ENCODE measurements at places on chromosomes 3 and 15. TPM values are rescaled to one million over a fixed set of nuclear protein-coding genes. Genes with fewer than 3 reads are reported as not detected.

Gene KLHL6
- not detected for total RNA-seq

Gene ALCAM
- 146 TPM for total RNA-seq

Gene MESP2
- not detected for total RNA-seq

Gene C3orf52
- 28.2 TPM for total RNA-seq

Gene TMEM207
- total RNA-seq, result 1.4 TPM

Gene LMCD1
- total RNA-seq, result 46.0 TPM

Gene SLC6A11
- not detected for total RNA-seq

Gene DBR1
- 30.8 TPM for total RNA-seq

Gene TGM4
- total RNA-seq, result 0.14 TPM

Gene MYLK
- 10.7 TPM for total RNA-seq

GRCh38 chr3:169215461-169216352 is 447.8 kb downstream of the MECOM start:
- no peak for DNase-seq

DNA sequence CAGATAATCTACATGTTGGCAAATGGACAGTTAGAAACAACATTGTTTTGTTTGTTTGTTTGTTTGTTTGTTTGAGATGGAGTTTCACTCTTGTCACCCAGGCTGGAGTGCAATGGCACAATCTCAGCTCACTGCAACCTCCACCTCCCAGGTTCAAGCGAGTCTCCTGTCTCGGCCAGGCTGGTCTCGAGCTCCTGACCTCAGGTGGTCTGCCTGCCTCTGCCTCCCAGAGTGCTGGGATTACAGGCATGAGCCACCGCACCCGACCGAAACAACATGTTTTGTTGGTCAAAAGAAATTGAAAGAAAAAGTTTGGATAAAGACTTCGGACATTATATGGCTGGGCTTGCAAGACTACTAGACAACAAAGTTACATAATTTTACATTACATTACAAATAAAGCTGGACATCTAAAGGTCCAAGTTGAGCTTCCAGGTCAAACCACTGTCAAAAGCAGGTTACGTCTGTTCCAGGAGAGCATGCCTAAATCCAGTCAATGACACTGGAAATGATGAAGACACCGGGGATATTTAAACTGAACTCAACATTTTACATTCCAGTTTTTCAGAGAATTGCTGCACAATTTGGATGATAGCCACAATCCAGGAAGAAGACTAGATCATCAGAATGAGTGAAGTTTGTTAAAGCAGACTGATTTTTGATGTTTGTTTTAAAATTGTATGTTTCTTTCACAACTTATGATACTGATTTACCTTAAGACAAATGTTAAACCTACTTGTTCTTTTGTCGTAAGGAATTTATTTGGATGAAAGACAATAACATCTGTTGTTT is 18.6 kb downstream of the SERP1 start:
- DNase-seq, result no peak

DNA sequence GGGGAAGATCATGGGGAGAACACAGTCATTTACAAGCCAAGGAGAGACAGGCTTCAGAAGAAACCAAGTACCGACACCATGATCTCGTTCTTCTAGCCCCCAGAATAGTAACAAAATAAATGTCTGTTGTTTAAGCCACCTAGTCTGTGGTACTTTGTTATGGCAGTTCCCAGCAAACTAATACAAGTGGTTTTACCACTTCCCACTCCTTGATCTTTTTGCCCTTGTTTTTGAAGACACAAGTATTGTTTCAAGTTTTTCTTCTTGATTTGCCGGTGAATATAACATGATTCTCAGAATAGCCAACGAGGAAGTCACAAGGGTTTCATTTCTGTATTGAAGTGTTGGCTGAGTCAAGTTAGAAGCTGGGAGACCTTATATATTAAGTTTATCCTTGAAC is 220.3 kb downstream of the SOX2 start:
- no peak for DNase-seq

DNA sequence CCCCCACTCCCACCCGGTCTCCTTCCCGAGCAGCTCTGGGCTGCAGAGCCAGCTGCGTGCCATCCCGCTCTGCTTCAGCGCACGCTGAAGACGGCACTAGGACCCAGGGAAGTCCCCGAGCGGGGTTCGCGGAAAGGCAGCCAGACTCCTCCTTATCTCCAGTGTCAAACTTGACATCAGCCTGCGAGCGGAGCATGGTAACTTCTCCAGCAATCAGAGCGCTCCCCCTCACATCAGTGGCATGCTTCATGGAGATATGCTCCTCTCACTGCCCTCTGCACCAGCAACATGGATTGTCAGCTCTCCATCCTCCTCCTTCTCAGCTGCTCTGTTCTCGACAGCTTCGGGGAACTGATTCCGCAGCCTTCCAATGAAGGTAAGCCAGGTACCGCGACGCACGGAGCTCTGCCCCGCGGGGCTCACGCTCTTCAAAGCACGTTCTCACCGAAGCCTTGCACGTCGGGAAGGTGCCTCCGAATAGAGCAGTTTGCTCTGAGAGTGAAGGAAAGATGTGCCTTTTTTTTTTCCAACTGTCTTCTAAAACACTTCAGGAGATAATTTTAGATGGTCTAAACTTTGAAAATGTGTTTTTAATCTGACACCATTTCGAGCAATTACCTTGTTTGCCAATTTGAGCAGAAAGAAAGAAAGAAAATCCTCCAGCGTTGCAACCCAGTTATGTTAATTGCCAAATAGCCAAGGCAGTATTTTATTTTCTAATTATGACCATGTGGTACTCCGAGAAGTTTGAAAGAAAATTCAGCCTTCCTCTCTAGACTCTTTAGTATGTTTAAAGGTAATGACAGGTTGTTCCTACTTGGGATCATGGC is at the start of gene EPHA3:
Gene EPHA3, plus strand, starts transcription at position 161 of the 830 bp plus-strand sequence. Its CDS starts 128 bp downstream, at position 289.
- DNase-seq, result peak; percentile 89

DNA sequence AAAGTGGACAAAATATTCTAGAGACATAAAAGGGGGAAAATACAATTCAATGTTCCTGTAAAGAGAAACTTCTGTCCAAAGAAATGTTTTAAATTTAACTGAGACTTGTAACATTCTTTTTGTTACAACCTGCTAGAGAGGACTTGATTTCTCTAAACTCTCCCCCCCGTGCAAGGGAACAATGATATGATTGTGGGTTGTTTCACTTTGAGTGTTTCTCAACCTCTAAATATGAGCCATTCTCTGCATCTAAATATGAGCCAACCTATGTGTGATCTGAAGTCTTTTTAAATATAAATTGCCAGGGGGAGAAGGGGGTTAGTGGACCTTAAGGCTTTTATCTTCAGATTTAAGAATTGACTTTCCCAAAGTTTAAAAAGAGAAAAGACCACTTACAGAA is 14.6 kb downstream of the ZNF860 start:
- no peak for DNase-seq

- peak; percentile 36 for DNase-seq
Measured at GRCh38 chr15:93478947-93479346, 389.9 kb upstream of the RGMA start.

GRCh38 chr3:125608419-125608818 is 13.1 kb upstream of the OSBPL11 start:
- DNase-seq, result no peak

DNA sequence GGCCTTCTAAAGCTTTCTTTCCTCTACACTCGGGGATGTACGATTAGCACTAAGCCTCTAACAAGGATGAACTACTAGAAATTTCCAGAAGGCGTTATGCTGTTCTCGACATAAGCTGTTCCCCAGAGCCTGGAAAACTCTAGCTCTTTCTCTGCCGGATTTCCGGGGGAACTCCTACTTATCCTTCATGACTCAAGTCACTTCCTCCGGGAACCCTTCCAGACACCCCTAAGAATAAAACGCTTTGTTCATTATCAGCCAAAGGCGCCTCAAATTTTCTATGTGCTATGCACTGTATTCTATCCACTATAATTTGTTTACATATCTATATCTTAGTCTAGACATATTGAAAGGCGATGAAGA is 455 bp upstream of the SNAP23 start:
- peak; percentile 30 for DNase-seq

DNA sequence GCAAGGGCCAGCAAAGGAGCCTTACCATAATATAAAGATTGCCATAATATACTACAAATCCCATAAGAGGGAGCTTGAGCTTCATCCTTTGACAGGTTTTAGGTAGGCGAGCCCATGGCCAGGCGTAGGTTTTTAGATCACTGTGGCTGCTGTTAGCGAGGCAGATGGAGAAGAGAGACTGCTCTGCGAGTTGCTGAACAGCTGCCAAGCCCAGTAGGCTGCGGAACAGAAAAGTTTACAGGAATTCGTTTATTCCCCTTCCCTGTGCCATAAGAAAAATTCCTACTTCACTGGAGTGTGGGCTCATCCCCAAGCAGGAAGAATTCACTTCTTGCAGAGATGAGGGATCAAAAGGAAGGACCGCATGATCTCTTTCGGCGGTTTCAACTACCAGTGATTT is 30.5 kb downstream of the TMED3 start:
- DNase-seq, result no peak

DNA sequence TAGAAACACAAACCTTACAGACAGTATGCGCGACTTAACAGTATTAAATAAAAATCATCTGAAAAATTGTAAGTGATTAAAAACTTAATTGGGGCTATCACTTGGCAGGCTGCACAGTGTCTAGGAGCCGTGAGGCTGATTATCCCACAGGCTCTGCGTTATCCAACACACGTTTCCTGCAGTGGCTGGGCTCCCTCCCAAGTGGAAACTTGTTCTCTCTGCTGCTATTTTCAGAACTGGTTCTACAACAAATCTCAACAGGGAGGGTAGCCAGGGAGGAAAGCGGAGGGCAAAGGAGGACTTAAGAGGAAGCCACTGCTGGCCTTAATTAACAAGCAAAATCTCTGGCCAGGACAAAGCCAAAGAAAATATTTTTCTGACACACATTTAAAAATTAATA is 555.2 kb downstream of the MAGI1 start:
- peak; percentile 61 for DNase-seq

GRCh38 chr15:66131831-66132230 is 121.7 kb downstream of the MEGF11 start:
- DNase-seq, result no peak

DNA sequence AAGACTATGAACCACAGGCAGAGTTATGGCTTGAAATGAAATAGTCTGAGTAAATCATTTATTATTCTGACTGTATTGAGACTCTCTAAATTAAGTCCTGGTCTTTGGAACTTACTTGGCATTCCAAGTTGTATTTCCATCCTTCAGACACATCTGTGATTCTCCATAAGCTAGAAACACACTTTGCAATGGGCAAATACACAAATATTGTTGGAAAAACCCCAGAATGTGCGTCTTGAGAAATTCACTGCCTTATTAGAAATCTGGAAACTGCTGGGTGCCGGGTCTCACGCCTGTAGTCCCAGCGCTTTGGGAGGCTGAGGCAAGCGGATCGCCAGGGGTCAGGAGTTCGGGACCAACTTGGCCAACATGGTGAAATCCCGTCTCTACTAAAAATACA is 87.8 kb downstream of the WWTR1 start:
- DNase-seq, result no peak

DNA sequence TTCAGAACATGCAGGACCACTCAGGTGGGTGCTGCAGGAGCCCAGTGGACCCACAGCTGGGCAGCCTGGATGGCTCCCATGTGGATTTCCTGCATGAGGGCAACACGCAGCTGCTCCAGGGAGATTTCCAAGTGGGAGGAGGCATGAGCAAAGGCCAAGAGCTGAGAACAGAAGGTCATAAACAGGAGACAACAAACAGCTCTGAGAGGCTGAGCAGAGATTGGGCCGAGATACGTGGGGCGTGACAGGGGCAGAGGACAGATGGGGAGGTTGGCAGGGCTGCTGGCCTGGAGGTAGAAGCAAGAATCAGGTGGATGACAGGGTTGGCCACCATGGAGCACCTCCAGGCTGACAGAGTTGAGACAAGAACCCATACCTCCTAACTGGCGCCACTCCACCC is 2.9 kb downstream of the PHGR1 start:
- no peak for DNase-seq

GRCh38 chr15:68663526-68663925 is 84.7 kb downstream of the CORO2B start:
- no peak for DNase-seq

GRCh38 chr15:55587321-55588069 is 650 bp downstream of the PYGO1 start:
- peak; percentile 36 for DNase-seq

DNA sequence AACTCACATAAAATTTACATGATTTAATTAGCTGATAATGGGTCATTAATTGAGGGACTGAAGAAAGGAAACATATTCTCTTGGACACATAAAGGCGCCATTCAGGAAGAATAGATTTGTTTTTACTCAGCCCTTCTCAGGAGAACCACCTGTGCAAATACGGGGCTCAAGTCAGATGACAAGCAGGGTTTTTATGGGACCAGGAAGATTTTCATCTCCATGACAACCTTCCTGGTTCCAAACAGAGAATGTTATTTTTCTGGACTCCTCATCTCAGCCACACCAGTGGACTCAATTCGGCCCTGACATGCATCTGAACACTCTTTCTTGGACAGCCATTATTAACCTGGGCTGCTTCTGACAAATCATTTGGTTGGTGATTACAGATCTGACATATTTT is 120.5 kb downstream of the PDZRN3 start:
- no peak for DNase-seq

DNA sequence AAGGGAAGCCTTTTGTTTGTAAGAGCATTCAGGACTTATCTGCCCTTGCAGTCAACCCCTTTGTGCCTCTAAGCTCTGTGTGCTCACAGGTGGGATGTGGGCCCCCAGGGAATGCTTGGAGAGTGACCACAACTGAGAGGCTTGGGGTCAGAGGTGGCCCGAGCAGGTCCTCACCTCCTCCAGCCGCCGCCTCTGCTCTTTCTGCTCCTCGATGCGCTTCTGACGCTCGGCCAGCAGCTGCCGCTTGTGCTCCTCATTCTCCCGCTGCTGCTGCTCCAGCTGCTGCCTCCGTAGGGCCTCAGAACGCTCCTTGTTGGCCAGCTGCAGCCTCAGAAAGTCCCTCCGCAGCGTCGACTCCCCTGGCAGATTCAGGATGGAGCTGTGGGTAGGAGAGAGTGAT is 130.8 kb upstream of the SLC2A2 start:
- no peak for DNase-seq

- DNase-seq, result no peak
Measured at GRCh38 chr3:160129459-160130061, 95.7 kb upstream of the C3orf80 start.

DNA sequence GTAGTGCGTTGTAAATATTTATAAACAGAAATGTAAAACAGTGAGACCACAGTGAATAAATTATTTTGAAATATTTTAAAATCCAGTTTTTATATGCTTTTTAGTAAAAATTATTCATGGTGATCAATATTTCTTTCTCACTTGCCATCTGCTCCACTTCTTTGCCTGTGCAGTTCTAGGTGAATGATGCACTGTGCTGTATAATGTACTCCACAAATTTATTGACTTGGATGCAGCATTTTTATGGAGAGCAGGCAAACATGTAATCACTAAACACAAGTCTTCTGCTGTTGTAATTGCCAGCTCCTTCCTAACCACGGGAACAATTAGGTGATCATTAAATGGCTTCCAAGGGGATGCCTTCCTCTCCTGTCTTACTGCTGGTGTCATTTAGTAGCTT is 395.9 kb downstream of the PTPRG start:
- no peak for DNase-seq

DNA sequence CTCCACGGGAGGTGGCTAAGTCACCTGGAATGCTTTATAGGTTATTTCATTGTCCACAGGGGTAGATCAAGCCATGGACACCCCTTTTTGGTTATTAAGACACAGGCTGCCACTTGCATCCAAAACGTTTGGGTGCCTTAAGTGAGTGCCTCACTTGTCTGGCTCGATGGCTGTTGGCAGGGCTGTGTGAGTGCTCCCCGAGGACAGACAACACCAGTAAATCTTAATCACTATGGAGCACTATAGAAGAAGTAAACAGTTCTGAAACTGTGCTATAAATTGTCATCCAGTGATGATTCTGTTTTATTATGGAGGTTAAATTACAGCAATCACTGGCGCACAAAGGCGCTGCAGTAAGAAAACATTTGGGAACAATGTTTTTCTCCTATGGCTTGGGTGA is 215.5 kb downstream of the CACNA2D3 start:
- no peak for DNase-seq

- no peak for DNase-seq
Measured at GRCh38 chr15:29043736-29044502, 158.1 kb downstream of the APBA2 start.

Measured in Calu3 (cell line).